Activated CD4-positive, alpha-beta T cell treated with anti-CD3 and anti-CD28 coated beads for 48 hours (primary cell): ENCODE measurements at places on chromosomes 6 and 20.

- DNase-seq = no peak
These were observed 4.7 kb downstream of the SLCO4A1 start for GRCh38 chr20:62646851-62647520.

DNA sequence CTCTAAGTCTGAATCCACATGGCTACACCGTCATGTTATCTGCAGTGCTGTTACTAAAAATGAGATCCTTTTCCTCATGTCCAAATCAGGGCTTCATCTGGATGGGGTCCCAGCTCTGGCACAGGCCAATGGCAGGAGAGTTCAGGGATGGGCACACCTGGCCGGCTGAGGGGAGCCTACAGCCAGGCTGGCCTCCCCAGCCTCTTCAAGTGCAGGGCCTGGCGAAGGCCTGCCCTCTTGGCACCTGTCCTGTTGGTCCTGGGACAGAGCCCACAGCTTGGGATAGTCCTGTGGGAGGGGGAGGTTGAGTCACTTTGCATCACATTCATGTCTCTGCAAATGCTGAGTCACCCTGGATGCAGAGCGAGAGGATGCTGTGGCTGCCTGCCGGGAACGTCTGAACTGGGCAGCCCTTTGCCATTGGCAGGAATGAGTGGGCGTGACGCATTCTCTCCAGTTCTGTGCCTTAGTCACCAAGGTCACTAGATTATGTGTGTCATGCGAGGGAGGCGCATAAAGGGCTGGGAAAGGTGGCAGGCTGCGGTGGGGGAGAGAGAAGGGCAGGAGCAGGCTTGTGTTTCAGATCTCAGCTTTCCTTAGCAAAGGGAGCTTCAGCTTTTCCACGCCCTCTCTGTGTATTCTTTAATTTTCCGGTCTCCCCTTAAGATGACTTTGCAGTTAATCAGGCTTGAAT lies 223.2 kb upstream of the ECI2 start:
- DNase-seq = peak; percentile 63

- no peak for DNase-seq
These were observed 156.0 kb downstream of the BACH2 start for GRCh38 chr6:90140683-90141082.

- DNase-seq = no peak
These were observed 87.0 kb downstream of the SERAC1 start for GRCh38 chr6:158080849-158081656.

- DNase-seq = no peak
These were observed 25.0 kb downstream of the HEBP2 start for GRCh38 chr6:138428944-138429598.

DNA sequence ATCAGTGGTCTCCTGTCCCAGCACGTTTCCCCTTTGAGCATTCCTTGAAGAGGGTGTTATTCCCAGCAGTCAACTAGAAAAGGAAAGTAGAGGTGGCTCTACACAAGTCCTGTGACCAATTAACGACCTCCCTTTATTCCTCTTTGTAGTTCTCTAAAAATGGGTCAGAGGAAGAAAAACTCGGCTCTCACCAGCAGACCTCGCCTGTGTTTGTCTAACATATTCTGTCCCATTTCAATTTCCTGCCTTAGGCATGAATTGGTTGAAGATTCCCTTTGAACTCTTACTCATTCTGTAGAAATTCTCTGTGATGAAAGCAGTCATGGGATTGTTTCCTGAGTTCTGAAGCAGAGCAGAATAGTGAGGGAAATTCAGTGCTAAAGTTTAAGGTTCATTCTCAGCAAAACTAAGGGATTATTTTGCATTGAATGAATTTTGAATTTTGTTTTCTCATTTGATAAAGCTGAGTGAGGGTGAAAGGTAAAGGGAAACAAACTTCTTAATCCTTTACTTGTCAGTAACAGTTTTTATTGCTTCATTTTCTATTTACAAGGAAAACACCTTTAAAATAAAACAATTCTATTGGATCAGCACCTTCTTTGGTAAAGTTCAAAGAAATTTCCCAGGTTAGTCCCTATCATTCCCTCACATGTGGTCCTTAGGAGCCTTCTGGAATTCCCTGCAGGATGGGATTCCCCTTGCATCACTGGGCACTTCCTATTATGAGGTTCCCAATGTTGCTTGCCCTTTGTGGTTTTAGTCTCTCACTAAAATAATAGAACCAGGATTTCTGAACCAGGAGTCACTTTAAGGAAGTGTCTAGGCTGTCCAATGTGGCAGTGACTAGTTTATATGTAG lies 105.8 kb downstream of the SLX4IP start:
- DNase-seq = no peak

DNA sequence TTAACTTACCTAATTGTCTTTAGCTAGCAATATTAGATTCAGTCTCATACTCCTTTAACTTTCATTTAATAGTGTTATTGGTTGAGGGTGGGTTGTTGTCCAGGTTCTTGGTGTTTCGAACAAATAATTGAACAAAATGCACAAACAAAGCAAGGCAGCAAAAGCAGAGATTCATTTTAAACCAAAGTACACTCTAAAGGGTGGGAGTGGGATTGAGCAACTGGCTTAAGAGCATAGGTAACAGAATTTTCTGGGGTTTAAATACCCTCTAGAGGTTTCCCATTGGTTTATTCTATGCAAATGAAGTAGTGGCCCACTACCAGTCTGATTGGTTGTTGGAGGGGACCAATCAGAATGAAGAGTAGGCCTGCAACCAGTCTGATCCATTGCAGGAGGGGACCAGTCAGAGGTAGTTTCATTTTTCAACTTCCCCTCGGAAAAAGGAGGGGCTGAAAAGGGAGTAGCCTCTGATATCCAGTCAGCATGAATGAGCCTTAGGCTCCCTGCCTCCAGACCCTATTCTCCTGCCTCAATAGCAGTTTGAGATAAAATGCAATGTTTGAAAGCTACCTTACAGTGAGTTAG lies 26.3 kb upstream of the RAB23 start:
- DNase-seq = no peak

- DNase-seq = no peak
These were observed 108.7 kb upstream of the TMEM170B start for GRCh38 chr6:11428895-11429294.

- DNase-seq = peak; percentile 11
These were observed 8.2 kb upstream of the STMND1 start for GRCh38 chr6:17093686-17094085.

DNA sequence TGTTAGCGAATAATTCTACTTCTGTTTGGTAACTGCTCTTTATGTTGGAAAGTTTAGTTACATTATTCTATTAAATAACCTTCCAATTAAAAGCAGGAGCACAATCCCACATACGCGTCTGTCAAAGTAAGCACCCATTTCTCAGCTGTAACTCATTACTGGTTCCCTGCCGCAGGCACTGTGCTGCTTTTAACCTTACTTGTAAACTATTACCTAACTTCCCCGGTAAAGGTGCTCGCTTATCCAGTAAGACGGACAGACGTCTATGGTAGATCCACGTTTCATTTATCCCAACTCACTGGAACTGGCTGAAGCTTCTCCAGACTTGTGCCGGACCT lies 529 bp upstream of the ENPP4 start:
- DNase-seq = no peak

DNA sequence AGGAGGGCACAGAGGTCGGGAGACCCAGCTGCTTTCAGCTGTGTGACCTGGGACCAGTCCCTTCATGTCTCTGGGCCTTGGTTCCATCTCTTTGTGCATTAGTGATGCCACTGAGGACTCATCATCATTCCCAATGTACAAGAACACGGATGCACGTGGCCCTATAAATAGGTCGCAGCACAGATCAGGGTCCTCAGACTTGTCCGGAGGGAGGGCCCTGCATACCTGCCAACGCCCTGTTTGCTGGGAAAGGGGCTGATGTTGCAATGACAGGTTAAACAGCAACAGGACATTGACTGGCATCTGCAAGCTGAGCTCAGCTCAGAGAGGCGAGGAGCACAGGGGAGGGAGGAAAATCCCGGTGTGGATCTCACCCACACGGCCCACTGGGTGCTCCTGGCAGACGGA lies 21.8 kb downstream of the TGM2 start:
- DNase-seq = no peak

DNA sequence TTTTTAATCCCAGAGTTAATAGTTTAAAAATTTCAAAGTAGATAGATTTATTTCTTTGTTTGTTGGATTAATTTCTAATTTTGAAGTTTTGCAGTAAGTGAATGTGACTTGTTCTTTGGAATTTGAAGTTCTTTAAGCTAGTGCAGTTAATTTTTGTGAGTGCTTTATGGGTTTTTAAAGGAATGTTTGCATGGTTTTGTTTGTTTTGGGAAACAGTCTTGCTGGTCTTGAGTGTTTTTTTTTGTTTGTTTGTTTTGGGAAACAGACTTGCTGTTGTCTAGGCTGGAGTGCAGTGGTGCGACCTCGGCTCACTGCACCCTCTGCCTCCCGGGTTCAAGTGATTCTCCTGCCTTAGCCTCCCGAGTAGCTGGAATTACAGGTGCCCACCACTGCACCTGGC lies 9.5 kb downstream of the PANK2 start:
- DNase-seq = no peak
